ENCODE measurements at places on chromosomes 7 and 10. TPM values are rescaled to one million over a fixed set of nuclear protein-coding genes. Genes with fewer than 3 reads are reported as not detected.

CASP7 gene
- 11.9 TPM for total RNA-seq

MSS51 gene
- 2.0 TPM for total RNA-seq

UPK3B gene
- 0.87 TPM for total RNA-seq

DNA sequence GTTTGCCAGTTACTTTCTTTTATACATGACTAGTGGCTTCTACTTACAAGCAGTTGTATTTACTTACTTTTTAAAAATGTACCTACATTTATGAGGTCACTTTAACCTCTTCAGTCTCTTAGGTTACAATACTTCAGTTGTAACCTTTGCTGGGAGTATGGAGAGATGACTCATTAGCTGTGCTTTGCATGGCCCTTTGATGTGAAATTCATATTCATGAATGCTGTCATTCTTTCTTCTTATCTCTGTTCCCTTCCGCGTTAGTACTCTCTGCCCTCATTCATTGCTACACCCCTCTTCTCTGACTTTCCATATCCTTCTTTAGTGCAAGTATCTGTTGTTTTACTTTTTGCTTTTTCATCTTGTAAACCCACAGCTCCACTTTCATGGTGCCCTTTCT lies 164.3 kb downstream of the BMPER start:
- H3K4me1 ChIP-seq: no peaks in the 10 kb centered on the region
- peaks cover 2% of the 10 kb centered on the region for H3K27me3 ChIP-seq
- H3K4me3 ChIP-seq: no peak overlapping the region
- no peak overlapping the region for H3K27ac ChIP-seq

GRCh38 chr7:15508258-15508657 lies 53.6 kb downstream of the AGMO start:
- no peaks in the 10 kb centered on the region for H3K36me3 ChIP-seq
- no peak overlapping the region for H3K4me3 ChIP-seq
- H3K27ac ChIP-seq: no peak overlapping the region
- no peaks in the 10 kb centered on the region for H3K27me3 ChIP-seq

All from endothelial cell (in vitro differentiated cells).